ENCODE measurements at places on chromosomes 6 and 20. TPM values are rescaled to one million over a fixed set of nuclear protein-coding genes. Genes with fewer than 3 reads are reported as not detected.
A peak's percentile ranks its signal among the peaks of the same experiment; 100 is the strongest.

- H3K27me3 ChIP-seq = no peaks in the 10 kb centered on the region
- peaks cover 5% of the 10 kb centered on the region for H3K4me1 ChIP-seq
- H3K4me3 ChIP-seq = no peak overlapping the region
- no peak for DNase-seq
- H3K27ac ChIP-seq = no peak overlapping the region
- no peaks in the 10 kb centered on the region for H3K36me3 ChIP-seq
Observed at GRCh38 chr6:157632821-157633220, 190.2 kb upstream of the SNX9 start.

GRCh38 chr6:146047371-146047770, 18.5 kb downstream of the GRM1 start:
- no peaks in the 10 kb centered on the region for H3K4me1 ChIP-seq
- H3K36me3 ChIP-seq = no peaks in the 10 kb centered on the region
- DNase-seq = no peak
- no peak overlapping the region for H3K27ac ChIP-seq
- peaks cover 10% of the 10 kb centered on the region for H3K27me3 ChIP-seq

DNA sequence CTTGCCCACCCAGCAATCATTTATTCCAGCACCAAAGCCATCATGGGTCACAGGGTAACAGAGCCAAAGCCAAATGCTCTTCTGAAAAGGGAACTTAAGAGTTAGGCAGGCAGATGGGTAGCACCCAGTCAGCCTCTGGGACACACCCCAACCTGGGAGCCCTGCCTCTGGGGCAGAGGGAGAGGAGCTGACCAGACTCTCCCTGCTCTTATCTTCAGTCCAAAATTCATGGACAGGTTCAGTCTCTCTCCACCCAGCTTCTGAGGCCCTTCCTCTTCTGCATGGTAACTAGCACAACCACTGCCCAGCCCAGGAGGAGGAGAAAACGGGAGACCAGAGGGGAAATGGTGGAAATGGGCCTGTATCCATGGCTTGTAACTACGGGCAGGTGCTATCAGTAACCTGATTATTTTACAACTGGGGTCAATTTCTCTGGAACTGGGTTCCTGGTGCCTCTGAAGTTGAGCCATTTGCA, 105.4 kb downstream of the NOL4L start:
- no peak for DNase-seq
- H3K4me3 ChIP-seq = no peak overlapping the region
- H3K27ac ChIP-seq = no peak overlapping the region
- H3K4me1 ChIP-seq = peaks cover 59% of the 10 kb centered on the region
- no peaks in the 10 kb centered on the region for H3K27me3 ChIP-seq
- no peaks in the 10 kb centered on the region for H3K36me3 ChIP-seq

DNA sequence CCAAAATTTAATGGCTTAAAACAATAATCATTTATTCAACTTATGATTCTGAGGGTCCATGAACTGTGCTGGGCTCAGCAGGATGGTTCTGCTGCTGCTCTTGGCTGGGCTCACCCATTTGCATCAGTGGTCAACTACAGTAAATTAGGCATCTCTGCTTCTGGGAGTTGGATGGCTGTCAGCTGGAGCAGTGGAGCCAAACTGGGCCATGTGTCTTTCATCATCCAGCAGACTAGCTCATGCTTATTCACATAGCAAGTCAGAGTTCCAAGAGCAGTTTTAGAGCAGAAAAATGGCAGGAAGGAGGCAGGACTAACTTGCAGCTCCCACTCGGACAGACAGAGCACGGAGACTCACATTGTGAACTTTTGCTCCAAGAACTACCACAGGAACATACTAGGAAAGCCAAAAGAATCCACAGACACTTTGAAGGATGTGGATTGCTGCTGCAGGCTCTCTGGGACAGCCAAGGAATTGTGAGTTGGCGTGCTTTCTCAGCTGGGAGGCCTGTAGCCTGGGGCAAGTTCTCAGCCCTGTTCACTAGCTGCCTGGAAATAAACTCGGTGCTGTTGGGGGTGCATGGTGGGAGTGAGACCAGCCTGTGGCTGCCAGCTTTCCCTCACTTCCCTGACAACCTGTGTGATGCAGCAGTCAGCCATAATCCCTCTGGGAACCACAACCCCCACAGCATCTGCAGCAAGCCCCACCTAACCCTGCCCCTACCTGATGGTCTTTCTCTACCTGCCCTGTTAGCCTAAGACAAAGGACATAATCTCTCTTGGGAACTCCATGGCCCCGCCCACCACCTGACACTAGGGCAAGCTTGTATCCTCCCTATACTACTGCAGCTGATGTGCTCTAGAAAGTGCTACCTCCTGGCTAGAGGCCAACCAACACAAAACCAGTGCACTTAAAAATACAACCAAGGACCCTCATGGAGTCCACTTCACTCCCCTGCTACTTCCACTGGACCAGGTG, 129.0 kb downstream of the JPH2 start:
- DNase-seq = no peak
- peaks cover 3% of the 10 kb centered on the region for H3K36me3 ChIP-seq
- H3K4me3 ChIP-seq = no peak overlapping the region
- H3K4me1 ChIP-seq = peaks cover 19% of the 10 kb centered on the region

DNA sequence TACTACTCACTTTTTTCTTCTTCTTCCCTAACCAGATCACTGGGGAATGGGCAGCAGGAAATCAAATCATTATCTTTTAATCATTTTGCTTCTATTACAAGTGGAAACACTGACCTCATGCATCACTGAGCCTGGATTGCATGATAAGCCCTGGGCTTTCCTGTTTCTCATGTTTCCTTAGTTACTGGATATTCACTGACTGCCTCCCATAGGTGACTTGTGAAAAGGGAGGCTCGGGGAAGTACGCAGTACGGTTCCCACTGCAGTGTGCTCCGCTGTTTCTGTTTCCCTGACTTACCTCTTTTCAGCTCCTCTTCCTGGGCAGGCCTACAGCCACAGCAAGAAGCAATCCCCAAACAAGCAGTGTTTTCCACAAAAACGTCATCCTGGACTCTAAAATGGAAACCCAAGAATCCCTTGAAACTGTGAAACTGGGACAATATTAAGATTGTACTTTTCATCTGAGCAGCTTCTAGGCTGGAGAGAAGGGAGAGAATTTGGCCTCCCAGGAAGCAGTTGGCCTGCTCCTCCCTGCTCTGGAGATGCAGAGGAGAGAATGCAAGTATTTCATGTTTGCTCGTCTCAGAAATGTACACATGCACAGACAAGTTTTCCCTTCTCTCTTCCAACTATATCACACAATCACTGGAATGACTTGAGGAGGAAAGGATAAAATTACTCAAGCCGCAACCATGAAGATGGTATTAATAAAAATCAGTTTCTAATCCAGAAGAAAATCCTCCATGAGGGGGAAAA, 13.1 kb downstream of the BTNL2 start:
- peaks cover 6% of the 10 kb centered on the region for H3K4me1 ChIP-seq
- no peak overlapping the region for H3K27ac ChIP-seq
- H3K36me3 ChIP-seq = no peaks in the 10 kb centered on the region
- no peak overlapping the region for H3K4me3 ChIP-seq
- no peak for DNase-seq

DNA sequence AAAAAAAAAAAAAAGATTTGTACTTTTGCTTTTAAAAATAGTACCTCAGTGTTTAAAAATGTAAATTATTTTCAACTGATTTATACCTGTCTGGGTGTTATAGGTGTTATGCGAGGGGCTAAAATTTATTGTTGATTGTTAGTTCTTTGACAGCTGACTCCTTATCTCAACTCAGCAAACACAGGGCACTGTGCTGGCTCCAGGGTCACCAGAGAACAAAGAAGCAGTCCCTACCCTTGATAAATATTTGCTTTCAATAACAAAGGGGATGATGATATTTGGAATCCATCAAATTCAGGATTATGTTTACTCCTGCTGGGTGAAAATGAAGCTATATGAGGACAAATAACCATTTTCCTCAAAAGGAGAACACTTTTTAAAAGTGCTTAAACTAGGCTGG, 34.2 kb upstream of the KAT14 start:
- no peak overlapping the region for H3K4me3 ChIP-seq
- DNase-seq = no peak
- H3K36me3 ChIP-seq = no peaks in the 10 kb centered on the region
- no peak overlapping the region for H3K27ac ChIP-seq

GRCh38 chr6:42326248-42326647, 108.6 kb upstream of the MRPS10 start:
- peaks cover 1% of the 10 kb centered on the region for H3K36me3 ChIP-seq
- no peak overlapping the region for H3K27ac ChIP-seq
- H3K27me3 ChIP-seq = no peaks in the 10 kb centered on the region
- peaks cover 15% of the 10 kb centered on the region for H3K4me1 ChIP-seq
- H3K4me3 ChIP-seq = no peak overlapping the region

GRCh38 chr6:105192707-105193465, 13.1 kb upstream of the POPDC3 start:
- no peak for DNase-seq
- H3K36me3 ChIP-seq = no peaks in the 10 kb centered on the region
- no peak overlapping the region for H3K4me3 ChIP-seq

- no peaks in the 10 kb centered on the region for H3K27me3 ChIP-seq
- peak overlapping the region; percentile 41 for H3K4me3 ChIP-seq
- DNase-seq = peak; percentile 51
- H3K27ac ChIP-seq = peak overlapping the region; percentile 70
- peaks cover 4% of the 10 kb centered on the region for H3K36me3 ChIP-seq
Observed at GRCh38 chr6:5670811-5671561, 335.7 kb downstream of the NRN1 start.

DNA sequence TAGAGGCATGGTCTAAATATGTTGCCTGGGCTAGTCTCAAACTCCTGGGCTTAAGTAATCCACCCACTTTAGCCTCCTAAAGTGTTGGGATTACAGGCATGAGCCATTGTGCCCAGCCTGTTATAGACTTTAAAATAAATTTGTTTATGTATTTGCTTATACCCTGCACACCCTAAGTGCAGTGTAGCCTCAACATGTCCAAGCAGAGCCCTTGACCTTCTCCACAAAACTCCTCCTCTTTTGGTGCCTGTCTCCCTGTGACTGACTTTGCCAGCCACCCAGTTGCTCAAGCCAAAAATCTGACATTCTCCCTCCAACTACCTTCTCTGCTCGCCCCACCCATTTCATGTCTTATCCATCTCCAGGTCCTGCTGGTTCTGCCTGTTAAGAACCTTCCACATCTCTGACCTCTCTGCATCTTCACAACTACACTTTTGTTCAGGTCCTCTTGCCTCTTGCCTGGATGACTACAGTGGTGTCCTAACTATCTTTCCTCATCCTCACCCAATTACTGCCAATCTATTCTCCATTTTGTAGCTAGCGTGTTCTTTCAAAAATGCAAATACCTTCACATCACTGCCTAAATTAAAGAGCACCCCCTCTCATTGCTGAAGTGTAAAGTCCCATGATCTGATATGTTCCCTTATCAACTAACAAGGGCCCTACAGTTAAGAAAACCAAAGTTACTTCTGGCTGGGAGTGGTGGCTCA, 11.2 kb upstream of the KIFC1 start:
- H3K27me3 ChIP-seq = no peaks in the 10 kb centered on the region
- no peaks in the 10 kb centered on the region for H3K4me1 ChIP-seq
- DNase-seq = no peak

DNA sequence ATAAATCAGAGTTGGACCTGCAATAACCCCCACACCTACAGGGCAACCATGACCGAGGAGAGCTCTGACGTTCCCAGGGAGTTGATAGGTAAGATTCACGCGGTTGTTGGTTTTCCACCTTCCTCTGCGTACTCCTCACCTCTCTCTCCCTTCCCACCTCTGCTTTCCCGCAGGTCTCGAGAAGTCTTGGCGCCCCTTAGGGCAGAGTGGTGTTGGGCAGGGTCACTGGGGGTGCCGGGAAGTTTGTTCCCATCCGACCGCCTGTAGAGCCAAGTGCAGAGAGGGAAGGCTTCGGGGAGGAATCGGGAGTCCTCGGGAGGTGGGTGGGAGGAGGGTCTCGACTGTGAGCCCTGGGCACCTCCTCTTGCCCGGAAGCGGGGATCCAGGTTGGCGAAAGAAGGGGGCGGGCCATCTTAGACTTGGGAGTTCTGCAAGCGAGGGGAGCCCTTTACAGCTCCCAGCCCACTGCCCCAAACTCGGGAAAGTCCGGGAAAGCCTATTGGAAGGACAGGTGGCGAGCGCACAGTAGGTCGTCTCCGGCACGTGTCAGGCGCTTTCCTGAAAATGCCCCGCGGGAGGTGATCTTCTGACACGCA, 672 bp downstream of the CARMIL1 start:
- peaks cover 29% of the 10 kb centered on the region for H3K4me1 ChIP-seq
- peak overlapping the region; percentile 83 for H3K4me3 ChIP-seq
- no peaks in the 10 kb centered on the region for H3K36me3 ChIP-seq

GRCh38 chr20:8583566-8584043, 451.5 kb downstream of the PLCB1 start:
- H3K27ac ChIP-seq = no peak overlapping the region
- no peak for DNase-seq
- no peak overlapping the region for H3K4me3 ChIP-seq
- no peaks in the 10 kb centered on the region for H3K36me3 ChIP-seq
- no peaks in the 10 kb centered on the region for H3K27me3 ChIP-seq

The ME1 gene
- not detected for total RNA-seq

The PDYN gene
- not detected for total RNA-seq

The SULF2 gene
- 1.3 TPM for total RNA-seq

The ADGRF4 gene
- total RNA-seq = not detected

The POM121L2 gene
- not detected for total RNA-seq

The PTCRA gene
- not detected for total RNA-seq

The ARG1 gene
- total RNA-seq = not detected

The FOXA2 gene
- not detected for total RNA-seq
